Karpas-422 (cell line): ENCODE measurements at places on chromosomes 1 and 21. TPM values are rescaled to one million over a fixed set of nuclear protein-coding genes. Genes with fewer than 3 reads are reported as not detected.

CYP4X1 gene
- total RNA-seq, result not detected in 2 replicates

- no peak for DNase-seq
These were observed 100.1 kb upstream of the SLC2A1 start for GRCh38 chr1:43058545-43059360.

DNA sequence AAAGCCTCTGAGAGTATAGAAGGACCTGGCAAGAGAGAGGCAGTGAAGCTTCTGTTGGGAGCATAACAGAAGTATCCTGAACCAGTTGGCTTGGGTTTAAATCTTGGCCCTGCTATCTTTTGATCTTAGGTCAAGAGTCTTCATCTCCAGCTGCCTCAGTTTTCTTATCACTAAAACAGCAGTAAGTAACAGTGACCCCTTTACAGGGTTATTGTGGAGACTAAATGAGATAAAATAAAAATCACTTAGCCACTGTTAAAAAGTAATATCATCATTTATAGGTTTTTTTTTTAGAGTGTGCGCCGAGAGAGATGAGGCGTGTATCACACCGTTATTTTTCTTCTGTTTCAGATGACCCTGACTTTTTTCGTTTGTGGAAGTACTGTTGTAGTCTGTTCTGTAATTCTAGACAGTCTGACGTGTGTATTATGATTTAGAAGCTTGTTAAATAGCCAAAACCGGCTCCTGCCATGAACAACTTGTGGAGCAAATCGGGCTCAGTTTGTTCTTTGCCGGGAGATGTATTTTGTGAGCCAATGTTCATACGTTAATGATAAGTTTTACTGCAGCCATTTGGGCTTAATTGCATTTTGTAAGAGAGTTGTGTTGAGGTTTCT, 1.1 kb downstream of the THRAP3 start:
- DNase-seq, result no peak

DNA sequence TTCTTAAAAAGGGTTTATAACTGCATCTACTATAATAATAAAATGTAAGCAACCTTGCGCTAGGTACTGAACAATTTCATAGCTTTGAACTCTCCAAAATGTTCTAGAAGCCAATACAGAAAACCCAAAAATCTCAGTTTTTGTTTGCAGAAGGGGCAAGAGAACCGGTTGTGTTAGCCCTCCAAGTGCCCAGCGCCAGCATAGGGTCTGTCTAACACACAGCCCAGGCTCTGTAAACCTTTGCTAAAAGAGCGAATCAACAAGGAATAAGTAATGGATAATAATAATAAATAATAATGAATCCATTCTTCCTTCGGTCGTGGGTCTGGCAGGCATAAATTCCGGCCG, 333 bp upstream of the CHAF1B start:
- no peak for DNase-seq

ARHGAP29 gene
- 0.04 and 0.48 TPM in 2 replicates for total RNA-seq

CCNL2 gene
- 97.9 and 152 TPM in 2 replicates for total RNA-seq

DNA sequence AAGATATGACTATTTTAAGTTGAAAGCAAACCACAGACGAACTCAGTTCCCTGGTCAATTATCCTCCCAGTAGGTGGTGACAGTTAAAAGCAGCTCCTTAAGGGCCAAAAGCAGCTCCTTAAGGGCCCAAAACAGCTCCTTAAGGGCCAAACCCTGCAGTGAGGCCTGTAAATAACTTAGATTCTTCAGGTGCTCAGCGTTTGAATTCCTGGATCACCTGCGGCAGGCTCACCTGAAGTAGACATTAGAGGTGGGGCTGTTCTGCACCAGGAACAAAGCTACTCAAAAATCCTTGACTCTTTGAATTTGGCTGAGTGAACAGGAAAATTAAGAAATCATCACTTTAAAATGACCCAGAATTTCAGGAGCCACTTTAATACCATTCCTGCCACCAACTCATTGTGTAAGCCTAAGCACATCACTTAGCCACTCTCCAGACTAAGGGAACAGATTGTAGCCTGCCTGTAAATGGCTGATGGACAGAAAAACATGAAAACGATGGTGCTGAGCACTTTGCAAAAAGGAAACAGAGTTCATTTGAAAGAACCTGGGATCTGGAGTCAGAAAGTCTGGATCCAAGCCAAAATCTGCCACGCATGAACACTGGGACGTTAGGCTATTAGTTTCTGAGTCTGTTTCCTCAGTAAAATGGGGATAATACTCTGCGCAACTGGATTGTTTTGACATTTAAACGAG, 126.9 kb downstream of the LRIG2 start:
- DNase-seq, result no peak

DNA sequence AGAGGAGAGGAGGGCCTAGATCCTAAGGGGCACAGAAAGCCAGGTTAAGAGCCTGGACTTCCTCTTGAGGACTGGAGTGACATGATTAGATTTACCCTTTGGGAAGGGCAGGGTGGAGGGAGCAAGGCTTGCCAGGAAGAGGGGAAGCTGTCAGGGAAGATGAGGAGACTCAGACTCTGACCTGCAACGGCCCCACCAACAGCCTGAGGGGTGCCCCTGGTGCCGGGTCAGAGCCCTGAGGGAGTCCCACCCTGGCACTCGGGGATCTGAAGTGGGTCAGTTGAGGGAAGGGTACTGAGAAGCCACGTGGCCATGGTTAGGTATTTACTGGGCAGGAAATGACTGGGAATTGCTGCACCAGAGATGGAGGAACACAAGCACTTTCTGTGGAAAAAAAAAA, 9.8 kb downstream of the ECE1 start:
- DNase-seq, result no peak

GRCh38 chr1:225972344-225973152, 26.6 kb downstream of the SDE2 start:
- no peak for DNase-seq

GRCh38 chr21:41620982-41621381, 113.0 kb upstream of the TMPRSS2 start:
- no peak for DNase-seq
